ENCODE measurements at places on chromosomes 16 and 17. TPM values are rescaled to one million over a fixed set of nuclear protein-coding genes. Genes with fewer than 3 reads are reported as not detected.

GRCh38 chr16:87604634-87605111 lies 2.4 kb downstream of the JPH3 start:
- no peaks in the 10 kb centered on the region for H3K36me3 ChIP-seq
- no peak for DNase-seq
- H3K4me3 ChIP-seq, result no peak overlapping the region

GRCh38 chr17:78341559-78342448 lies 18.1 kb downstream of the SOCS3 start:
- H3K4me3 ChIP-seq, result peak overlapping the region; percentile 31
- no peaks in the 10 kb centered on the region for H3K27me3 ChIP-seq
- H3K36me3 ChIP-seq, result no peaks in the 10 kb centered on the region
- peak overlapping the region; percentile 90 for H3K27ac ChIP-seq
- peaks cover 87% of the 10 kb centered on the region for H3K4me1 ChIP-seq

- no peaks in the 10 kb centered on the region for H3K36me3 ChIP-seq
- H3K27me3 ChIP-seq, result peaks cover 6% of the 10 kb centered on the region
- peaks cover 28% of the 10 kb centered on the region for H3K4me1 ChIP-seq
- no peak overlapping the region for H3K4me3 ChIP-seq
Observed at GRCh38 chr16:87584271-87584670, 18.0 kb upstream of the JPH3 start.

DNA sequence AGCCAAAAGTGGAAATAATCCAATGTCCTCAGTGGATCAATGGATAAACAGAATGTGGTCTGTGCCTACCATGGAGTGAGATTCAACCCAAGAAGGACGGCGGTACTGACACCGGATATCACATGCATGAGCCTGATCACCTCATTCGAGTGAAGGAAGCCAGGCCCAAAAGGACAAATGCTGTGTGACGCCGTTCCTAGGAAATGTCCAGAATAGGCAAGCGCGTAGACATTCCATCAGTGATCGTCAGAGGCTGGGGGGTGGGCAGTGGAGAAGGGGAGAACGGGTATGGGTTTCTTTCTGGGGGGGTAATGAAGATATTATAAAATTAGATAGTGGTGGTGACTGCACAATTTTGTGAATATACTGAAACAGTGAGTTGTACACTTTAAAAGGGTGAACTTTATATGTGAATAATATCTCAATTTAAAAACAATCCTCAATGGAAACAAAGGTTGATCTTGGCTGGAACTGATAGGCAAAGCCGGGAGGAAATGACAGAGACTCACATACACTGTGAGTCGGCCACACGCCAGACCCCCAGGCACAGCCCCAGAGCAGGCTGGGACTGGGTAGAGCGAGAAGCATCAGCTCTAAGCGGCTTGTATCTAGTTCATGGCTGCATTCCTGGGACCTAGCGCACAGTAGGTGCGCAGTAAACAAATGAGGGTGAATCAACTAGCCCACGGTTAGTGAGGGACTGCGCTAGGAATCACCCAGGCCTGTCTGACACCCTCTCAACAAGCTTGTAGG lies 3.5 kb downstream of the DBNDD1 start:
- DNase-seq, result no peak
- H3K27ac ChIP-seq, result no peak overlapping the region
- H3K4me3 ChIP-seq, result no peak overlapping the region
- H3K36me3 ChIP-seq, result no peaks in the 10 kb centered on the region
- H3K4me1 ChIP-seq, result peaks cover 44% of the 10 kb centered on the region

DNA sequence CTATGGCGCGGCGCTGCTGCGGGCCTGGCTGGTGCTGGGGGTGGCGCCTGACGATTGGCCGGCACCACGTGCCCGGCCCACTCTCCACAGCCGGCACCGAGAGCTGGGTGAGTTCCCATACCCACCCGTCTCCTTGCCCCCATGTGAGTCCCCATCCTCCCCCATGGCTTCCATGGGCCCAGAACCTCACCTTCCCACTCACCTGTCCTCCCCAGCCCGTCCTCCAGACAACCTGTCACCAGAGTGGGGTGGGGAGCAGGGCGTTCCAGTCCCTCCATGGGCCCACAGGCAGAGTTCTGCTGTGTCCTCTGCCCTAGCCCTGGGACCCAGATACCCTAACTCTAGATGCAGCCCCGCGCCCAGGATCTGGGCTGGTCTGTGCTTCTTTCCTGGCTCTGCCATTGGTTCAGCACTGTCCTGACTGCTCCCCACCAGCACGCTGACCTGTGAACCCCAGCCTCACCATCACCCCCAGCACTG lies 5.5 kb downstream of the ARMC5 start:
- H3K27ac ChIP-seq, result no peak overlapping the region
- H3K27me3 ChIP-seq, result no peaks in the 10 kb centered on the region
- H3K36me3 ChIP-seq, result peaks cover 42% of the 10 kb centered on the region
- H3K4me1 ChIP-seq, result peaks cover 25% of the 10 kb centered on the region
- DNase-seq, result peak; percentile 72
- no peak overlapping the region for H3K4me3 ChIP-seq

- H3K36me3 ChIP-seq, result no peaks in the 10 kb centered on the region
- H3K4me1 ChIP-seq, result peaks cover 94% of the 10 kb centered on the region
- H3K27ac ChIP-seq, result peak overlapping the region; percentile 94
- DNase-seq, result peak; percentile 91
- H3K4me3 ChIP-seq, result peak overlapping the region; percentile 14
Observed at GRCh38 chr17:78883089-78883532, 19.9 kb downstream of the CEP295NL start.

GRCh38 chr17:21272881-21273792 lies 11.4 kb upstream of the MAP2K3 start:
- H3K4me1 ChIP-seq, result peaks cover 12% of the 10 kb centered on the region
- no peak for DNase-seq
- H3K36me3 ChIP-seq, result no peaks in the 10 kb centered on the region
- H3K27me3 ChIP-seq, result no peaks in the 10 kb centered on the region

Gene CD300A
- 104 TPM for total RNA-seq

Gene C16orf54
- total RNA-seq, result 34.5 TPM

Gene HSF4
- 23.3 TPM for total RNA-seq

Gene KCNH6
- total RNA-seq, result not detected

- H3K4me1 ChIP-seq, result no peaks in the 10 kb centered on the region
- no peaks in the 10 kb centered on the region for H3K27me3 ChIP-seq
- no peak for DNase-seq
- H3K27ac ChIP-seq, result no peak overlapping the region
Observed at GRCh38 chr17:71273441-71273840, 847.4 kb upstream of the SOX9 start.

Gene GALR2
- not detected for total RNA-seq

Gene KRTAP9-4
- not detected for total RNA-seq

Gene MT3
- total RNA-seq, result not detected

- no peaks in the 10 kb centered on the region for H3K4me1 ChIP-seq
- DNase-seq, result no peak
- H3K27ac ChIP-seq, result no peak overlapping the region
- H3K36me3 ChIP-seq, result no peaks in the 10 kb centered on the region
- no peaks in the 10 kb centered on the region for H3K27me3 ChIP-seq
Observed at GRCh38 chr17:66975614-66976378, 11.3 kb downstream of the CACNG4 start.

- no peak overlapping the region for H3K27ac ChIP-seq
- peaks cover 70% of the 10 kb centered on the region for H3K36me3 ChIP-seq
- H3K4me3 ChIP-seq, result no peak overlapping the region
- H3K27me3 ChIP-seq, result no peaks in the 10 kb centered on the region
Observed at GRCh38 chr17:35132816-35133550, 9.1 kb downstream of the NLE1 start.

Gene MT1M
- total RNA-seq, result 6.1 TPM

GRCh38 chr17:40722241-40722640 lies 18.7 kb upstream of the KRT24 start:
- no peaks in the 10 kb centered on the region for H3K27me3 ChIP-seq
- peaks cover 5% of the 10 kb centered on the region for H3K4me1 ChIP-seq
- no peak for DNase-seq
- H3K4me3 ChIP-seq, result no peak overlapping the region
- H3K36me3 ChIP-seq, result no peaks in the 10 kb centered on the region

- DNase-seq, result no peak
- no peak overlapping the region for H3K27ac ChIP-seq
- H3K4me1 ChIP-seq, result peaks cover 20% of the 10 kb centered on the region
- no peaks in the 10 kb centered on the region for H3K36me3 ChIP-seq
- H3K4me3 ChIP-seq, result no peak overlapping the region
Observed at GRCh38 chr17:73562896-73563295, 81.3 kb downstream of the SDK2 start.

DNA sequence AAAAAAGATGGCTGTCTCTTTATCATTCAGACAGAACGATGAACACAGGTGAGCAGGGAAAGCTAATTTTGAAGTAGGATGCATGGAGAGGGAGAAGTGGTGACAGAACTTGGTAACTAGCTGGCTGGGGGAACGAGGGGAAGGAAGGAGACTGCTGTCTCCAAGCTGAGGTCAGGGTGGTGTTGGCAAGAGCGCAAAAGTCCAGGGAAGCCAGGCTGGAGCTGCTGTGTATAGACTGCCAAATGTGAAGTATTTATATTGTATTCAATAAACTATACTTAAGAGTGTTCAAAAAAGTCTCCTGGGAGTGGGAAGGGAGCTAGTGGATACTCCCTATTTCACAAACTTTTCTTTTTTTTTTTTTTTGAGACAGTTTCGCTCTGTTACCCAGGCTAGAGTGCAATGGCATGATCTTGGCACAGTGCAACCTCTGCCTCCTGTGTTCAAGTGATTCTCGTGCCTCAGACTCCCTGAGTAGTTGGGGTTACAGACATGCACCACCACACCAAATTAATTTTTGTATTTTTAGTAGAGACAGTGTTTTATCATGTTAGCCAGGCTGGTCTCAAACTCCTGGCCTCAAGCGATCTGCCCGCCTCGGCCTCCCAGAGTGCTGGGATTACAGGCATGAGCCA lies 8.2 kb downstream of the TMEM106A start:
- no peak overlapping the region for H3K4me3 ChIP-seq
- peak; percentile 23 for DNase-seq
- H3K4me1 ChIP-seq, result no peaks in the 10 kb centered on the region
- peaks cover 26% of the 10 kb centered on the region for H3K36me3 ChIP-seq

Gene FBXW10B
- total RNA-seq, result 0.79 TPM

Gene FAM20A
- 5.0 TPM for total RNA-seq

Gene TMEM92
- 0.44 TPM for total RNA-seq

DNA sequence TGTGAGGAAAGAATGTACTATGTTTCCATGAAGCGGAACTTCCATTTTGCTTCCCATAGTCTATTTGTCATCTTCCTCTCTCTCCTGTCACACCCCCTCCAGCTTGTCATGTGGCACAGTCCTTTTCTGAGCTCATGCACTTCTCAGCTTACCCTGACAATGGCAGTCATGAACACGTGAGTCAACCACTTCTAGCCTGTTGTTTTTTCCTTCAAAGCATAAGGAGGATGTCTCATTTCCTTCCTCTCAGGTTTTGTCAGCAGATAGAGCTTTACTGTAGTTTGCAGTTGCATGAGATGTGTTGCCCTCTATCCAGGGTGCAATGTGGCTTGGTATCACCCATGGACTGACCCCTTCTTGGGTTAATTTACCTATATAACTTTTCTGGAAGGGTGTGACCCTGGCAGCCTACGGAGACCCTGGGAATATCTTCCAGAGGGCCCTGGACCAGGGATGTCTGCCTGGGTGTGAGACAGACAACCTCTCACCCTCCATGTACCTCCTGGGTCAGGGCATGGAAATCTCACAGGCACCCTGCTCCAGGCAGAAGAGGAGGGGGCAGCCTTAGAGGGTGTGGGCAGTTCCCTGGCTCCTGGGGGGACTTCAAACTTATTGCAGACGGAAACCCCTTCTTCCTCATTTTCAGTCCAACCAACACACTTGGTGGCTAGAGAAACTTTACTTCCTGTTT lies 4.0 kb upstream of the ZNF267 start:
- peaks cover 45% of the 10 kb centered on the region for H3K4me1 ChIP-seq
- H3K4me3 ChIP-seq, result peak overlapping the region; percentile 59
- peak overlapping the region; percentile 82 for H3K27ac ChIP-seq

GRCh38 chr16:715477-716199 lies 720 bp downstream of the METRN start:
- DNase-seq, result no peak
- peaks cover 3% of the 10 kb centered on the region for H3K27me3 ChIP-seq
- H3K27ac ChIP-seq, result no peak overlapping the region
- H3K4me3 ChIP-seq, result peak overlapping the region; percentile 67
- peaks cover 56% of the 10 kb centered on the region for H3K4me1 ChIP-seq

DNA sequence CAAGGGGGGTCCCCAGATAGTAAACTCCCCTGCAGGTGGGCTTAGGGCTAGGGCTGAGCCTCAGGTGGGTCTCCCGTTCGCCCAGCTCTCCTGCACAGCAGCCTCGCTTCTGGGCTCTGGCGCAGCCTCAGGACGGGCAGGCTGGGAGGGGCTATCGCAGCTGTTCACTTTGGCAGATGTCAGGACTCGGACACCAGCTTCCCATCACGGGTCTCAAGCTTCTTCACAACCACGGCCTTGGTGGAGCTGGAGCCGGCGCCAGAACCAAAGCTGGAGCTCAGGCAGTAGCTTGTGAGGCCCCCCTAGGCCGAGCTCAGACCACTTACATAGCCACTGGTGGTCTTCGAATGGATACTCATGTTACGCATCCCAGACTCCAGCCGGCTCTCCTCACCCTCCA lies 26.0 kb downstream of the CLEC3A start:
- no peaks in the 10 kb centered on the region for H3K36me3 ChIP-seq
- peaks cover 21% of the 10 kb centered on the region for H3K27me3 ChIP-seq
- no peaks in the 10 kb centered on the region for H3K4me1 ChIP-seq
- DNase-seq, result no peak

Gene DHRS11
- total RNA-seq, result 4.6 TPM

DNA sequence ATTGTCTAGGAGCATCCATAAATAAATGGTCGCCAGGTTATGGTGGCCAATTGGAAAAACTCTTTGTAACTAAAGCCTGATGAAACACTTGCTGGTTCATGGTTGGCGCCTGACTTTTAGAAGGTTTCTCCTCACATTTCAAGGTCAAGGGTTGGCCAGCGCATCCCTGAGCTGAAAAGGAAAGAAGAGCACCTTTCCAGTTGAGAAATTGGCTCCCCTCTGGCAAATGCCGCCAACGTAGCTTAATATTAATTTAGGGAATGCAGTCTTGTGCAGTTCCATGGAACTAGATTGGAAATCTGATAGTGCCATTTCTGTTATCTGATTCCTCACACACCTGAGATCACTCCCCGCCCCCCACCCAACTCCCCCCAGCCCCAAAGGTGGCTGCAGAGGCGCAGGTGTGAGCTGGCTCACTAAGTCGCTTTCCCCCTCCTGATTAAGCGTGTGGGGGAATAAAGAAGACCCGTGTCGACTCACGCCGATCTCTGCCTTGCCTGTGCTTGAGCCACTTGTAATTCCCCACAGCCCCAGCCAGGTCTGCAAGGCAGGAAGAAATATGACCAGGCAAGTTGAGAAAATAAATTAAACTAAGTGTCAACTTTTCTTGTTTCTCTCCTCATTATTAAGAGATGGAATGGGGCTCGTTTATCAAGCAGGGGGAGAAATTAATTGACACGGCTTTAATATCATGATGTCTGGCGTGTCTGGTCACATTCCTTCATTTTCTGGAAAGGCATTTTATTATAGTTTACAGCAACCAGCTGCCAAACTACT lies 157.7 kb downstream of the CCDC182 start:
- DNase-seq, result peak; percentile 48
- no peaks in the 10 kb centered on the region for H3K27me3 ChIP-seq
- H3K27ac ChIP-seq, result no peak overlapping the region
- H3K4me3 ChIP-seq, result no peak overlapping the region
- no peaks in the 10 kb centered on the region for H3K36me3 ChIP-seq

All from spleen (tissue), 13 donors.